ENCODE measurements at places on chromosomes 1 and 21.

- no peak for DNase-seq
Measured at GRCh38 chr1:200206761-200207160, 179.3 kb downstream of the NR5A2 start.

- DNase-seq = no peak
Measured at GRCh38 chr1:202012544-202013478, 2.4 kb downstream of the ELF3 start.

GRCh38 chr21:15986277-15986676, 256.5 kb downstream of the USP25 start:
- DNase-seq = no peak

DNA sequence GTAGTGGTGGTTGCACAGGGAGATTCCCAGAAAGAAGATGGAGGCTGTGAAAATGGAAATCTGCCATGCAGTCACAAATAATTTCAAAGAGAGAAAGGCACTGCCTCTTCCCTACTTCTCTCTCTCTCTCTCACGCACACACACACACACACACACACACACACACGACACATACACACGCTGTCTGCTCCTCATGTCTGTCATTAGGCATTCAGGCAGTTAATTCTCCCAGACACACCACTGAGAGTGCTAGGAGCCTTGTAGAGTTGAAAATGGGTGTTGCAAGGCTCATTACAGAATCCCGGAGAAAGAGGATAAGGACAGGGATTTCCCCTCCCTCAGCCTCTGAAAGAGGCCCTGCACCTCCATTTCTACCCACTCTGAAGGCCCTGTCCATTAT, 47.8 kb upstream of the LRRN2 start:
- no peak for DNase-seq

- DNase-seq = no peak
Measured at GRCh38 chr1:111802110-111802509, 46.4 kb downstream of the DDX20 start.

GRCh38 chr1:58718435-58718834, 18.6 kb upstream of the MYSM1 start:
- DNase-seq = no peak
